ENCODE measurements at places on chromosomes 12 and 14. TPM values are rescaled to one million over a fixed set of nuclear protein-coding genes. Genes with fewer than 3 reads are reported as not detected.
A peak's percentile ranks its signal among the peaks of the same experiment; 100 is the strongest.

Gene RNASE3
- total RNA-seq, result not detected

DNA sequence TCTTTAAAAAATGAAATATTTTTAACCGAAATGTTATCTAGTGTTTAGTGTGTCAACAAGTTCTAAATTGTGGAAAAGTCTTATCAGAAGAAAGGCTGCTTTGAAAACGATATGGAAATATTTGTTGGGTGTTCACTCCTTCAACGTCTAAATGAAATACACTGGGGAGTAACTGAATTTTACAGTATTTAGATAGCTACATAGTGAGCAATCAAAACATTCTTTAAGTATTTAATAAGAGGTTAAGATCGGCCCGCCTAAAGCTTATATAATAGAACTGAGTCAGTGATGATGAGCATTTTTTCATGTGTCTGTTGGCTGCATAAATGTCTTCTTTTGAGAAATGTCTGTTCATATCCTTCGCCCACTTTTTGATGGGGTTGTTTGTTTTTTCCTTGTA lies 228.3 kb downstream of the RAD51B start:
- DNase-seq, result no peak

GRCh38 chr12:69330475-69331473 lies 17.4 kb upstream of the LYZ start:
- peak; percentile 50 for DNase-seq

GRCh38 chr12:108881953-108882352 lies 2.1 kb downstream of the DAO start:
- DNase-seq, result no peak

- DNase-seq, result no peak
Observed at GRCh38 chr12:62716866-62717525, 218.0 kb downstream of the PPM1H start.

DNA sequence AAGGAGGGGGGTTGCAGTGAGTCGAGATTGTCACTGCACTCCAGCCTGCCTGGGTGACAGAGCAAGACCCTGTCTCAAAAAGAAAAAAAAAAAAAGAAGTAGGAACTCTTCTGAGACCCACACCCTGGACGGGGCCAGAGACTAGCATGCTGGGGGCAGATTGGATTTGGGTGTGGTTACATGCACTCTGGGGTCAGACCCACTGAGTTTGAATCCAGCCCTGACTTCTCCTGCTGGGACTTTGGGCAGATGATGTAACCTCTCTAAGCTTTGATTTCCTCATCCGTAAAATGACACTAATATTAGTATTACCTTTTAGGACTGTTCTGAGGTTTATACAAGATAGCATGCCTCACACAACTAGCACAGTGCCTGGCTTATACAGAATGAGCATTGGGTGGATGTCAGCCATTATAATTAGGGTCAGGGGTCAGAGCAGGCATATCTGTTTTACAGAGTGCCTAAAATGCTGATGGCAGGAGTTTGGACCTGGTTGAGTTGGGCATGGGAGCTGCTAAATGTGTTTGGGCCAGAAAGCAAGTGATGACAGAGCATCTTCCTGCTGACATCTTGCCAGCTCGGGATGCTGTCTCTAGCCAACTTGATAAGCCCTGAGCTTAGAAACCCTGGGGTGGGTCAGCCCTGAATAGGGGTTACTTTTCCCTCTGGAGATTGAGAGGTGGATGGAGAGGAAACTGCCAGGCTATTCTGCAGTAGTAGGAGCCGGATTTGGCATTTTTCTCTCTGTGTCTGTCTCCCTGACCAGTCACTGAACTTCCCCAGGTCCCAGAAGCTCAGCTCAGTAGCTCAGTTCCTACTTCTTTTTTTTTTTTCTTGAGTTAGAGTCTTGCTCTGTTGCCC lies 15.5 kb downstream of the TPCN1 start:
- DNase-seq, result no peak

DNA sequence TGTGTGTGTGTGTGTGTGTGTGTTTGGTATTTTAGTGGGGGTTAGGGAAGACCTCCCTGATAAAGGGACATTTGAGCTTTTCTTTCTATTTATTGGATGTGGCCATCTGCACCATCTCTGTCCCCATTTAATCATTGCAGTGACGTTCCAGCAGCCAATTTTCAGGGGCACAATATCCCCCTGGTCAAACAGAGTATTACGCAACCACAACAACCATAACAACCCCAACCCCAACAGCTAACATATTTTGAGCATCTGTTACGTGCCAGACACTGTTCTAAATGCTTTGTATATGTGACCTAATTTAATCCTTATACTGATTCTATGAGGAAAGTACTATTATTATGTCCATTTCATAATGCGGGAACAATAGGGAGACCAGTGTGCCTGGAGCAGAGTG lies 87.4 kb downstream of the TTC8 start:
- DNase-seq, result no peak

- no peak for DNase-seq
Observed at GRCh38 chr14:64878837-64879634, 671 bp downstream of the SPTB start.

GRCh38 chr12:130013771-130014484 lies 110.1 kb upstream of the TMEM132D start:
- no peak for DNase-seq

Gene CCDC177
- total RNA-seq, result not detected

DNA sequence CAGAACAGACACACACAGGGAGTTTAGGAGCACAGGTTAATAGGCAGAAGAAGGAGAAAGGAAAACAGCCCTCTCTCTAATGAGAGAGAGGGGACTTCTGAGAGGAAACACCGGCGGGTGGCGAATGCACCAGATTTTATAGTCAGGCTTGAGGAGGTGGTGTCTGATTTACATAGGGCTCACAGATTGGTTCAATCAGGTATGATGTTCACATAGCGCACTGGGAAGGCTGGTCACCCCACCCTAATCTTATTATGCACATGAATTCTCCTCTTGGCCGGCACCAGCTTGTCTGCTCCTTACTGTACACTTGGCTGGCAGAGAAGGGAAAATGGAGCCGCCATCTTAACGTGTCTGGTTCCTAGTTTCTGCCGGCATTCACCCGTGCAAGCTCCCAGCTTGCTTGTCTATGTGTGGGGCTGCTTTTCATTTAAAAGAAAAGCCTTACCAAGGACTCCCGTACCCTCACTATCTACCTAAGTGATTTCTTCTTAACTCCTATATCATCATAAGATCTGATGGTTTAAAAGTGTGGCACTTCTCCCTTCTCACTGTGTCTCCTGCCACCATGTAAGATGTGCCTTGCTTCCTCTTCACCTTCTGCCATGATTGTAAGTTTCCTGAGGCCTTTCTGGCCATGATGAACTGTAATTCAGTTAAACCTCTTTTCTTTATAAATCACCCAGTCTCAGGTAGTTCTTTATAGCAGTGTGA lies 15.1 kb downstream of the BCAT1 start:
- no peak for DNase-seq
